ENCODE measurements at places on chromosomes 1 and 21. TPM values are rescaled to one million over a fixed set of nuclear protein-coding genes. Genes with fewer than 3 reads are reported as not detected.

Gene OR2T12
- total RNA-seq: not detected

Gene NMNAT2
- under 0.01 TPM for total RNA-seq

Gene MFAP2
- 16.2 TPM for total RNA-seq

Gene CFAP74
- total RNA-seq: 0.26 TPM

Gene LSM10
- total RNA-seq: 13.9 TPM

Gene FMOD
- total RNA-seq: 3.3 TPM

Gene BATF3
- 3.3 TPM for total RNA-seq

Gene INTS11
- total RNA-seq: 69.2 TPM

Gene UBE2J2
- 39.5 TPM for total RNA-seq

Gene SELL
- total RNA-seq: under 0.01 TPM

Gene LRRC71
- total RNA-seq: not detected

Gene OXCT2
- 6.4 TPM for total RNA-seq

Gene KRTAP10-4
- total RNA-seq: not detected

Gene NBPF20
- 2.8 TPM for total RNA-seq

Gene S100A1
- 0.17 TPM for total RNA-seq

Gene E2F2
- total RNA-seq: 0.17 TPM

Gene SPRR4
- not detected for total RNA-seq

Gene SELE
- total RNA-seq: not detected

Gene SNX7
- 39.0 TPM for total RNA-seq

Gene NBPF6
- total RNA-seq: not detected

Gene FMO1
- 0.77 TPM for total RNA-seq

Gene PGLYRP4
- not detected for total RNA-seq

Gene ITLN2
- not detected for total RNA-seq

Gene PTAFR
- total RNA-seq: under 0.01 TPM

Gene ENSA
- 53.7 TPM for total RNA-seq

Gene B4GALT2
- total RNA-seq: 46.0 TPM

Gene CELA3A
- not detected for total RNA-seq

Gene RIPPLY3
- total RNA-seq: not detected

Gene RIMS3
- 0.33 TPM for total RNA-seq

Gene NUDT4B
- 7.1 TPM for total RNA-seq

Gene CRYBG2
- not detected for total RNA-seq

Gene CCDC17
- total RNA-seq: 0.99 TPM

Gene ELAVL4
- not detected for total RNA-seq

Gene EDN2
- not detected for total RNA-seq

Gene RIT1
- 25.2 TPM for total RNA-seq

Gene SPRR2A
- total RNA-seq: not detected

Gene CD1D
- 0.66 TPM for total RNA-seq

Gene MYBPH
- total RNA-seq: 0.17 TPM

Gene TMEM52
- not detected for total RNA-seq

Gene NHLH2
- total RNA-seq: not detected

Gene CLCNKB
- under 0.01 TPM for total RNA-seq

Data from fibroblast of lung (primary cell).